ENCODE measurements at places on chromosomes 7 and 10.

DNA sequence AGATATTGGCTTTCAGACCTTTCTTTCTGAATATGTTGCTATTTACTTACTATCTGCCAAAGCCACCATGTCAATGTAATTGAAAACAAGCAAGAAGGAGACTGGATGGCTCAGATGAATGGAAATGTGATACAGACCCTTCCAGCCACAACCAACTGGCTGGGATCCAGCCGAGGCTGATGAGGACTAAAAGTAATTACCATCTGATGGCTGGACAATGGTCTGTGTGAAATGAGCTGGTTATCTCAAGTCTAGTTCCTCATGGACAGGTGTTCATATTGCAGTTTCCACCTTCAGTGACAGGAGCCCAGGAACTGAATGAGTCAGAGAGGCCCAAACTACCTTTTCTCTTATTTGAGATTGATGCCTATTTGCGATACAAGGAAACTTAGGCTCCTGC is 267.5 kb downstream of the GATA3 start:
- no peak for DNase-seq

- DNase-seq: no peak
Measured at GRCh38 chr7:120462991-120463390, 190.0 kb downstream of the KCND2 start.

DNA sequence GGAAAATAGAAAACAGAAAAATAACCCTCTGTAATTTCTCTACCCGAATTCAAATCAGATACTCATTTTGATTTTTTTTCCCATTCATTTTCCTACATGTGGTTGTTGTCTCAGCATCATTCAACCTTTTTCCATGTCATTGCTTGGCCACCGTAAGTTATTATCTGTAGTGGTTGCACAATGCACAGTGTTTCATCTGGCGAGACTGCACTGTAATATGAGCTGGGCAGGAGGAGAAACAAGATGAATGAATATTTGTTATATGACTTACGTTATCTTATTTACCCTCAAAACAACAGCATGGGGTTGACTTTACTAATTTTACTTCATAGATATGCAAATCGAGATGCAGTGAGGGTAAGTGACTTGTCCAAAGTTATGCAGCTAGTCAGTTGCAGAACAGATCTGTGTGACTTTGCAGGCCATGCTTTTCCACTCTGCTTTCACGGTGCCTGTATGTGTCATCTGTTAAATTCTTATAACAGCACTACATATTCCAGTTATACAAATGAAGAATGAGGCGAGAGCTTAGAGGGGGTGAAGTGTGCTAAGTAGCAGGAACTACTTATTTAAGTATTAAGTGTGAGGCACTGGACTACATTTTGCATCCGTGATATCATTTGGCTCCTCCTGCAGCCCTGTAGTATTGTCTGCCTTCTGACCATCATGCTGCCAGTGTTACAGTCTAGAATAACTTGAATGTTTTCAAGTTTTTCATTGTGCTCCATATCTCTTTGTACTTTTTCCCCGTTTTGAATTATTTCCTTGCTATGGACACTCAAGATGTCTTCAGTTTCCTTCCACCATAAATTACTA is 56.7 kb downstream of the ZMYND11 start:
- no peak for DNase-seq

DNA sequence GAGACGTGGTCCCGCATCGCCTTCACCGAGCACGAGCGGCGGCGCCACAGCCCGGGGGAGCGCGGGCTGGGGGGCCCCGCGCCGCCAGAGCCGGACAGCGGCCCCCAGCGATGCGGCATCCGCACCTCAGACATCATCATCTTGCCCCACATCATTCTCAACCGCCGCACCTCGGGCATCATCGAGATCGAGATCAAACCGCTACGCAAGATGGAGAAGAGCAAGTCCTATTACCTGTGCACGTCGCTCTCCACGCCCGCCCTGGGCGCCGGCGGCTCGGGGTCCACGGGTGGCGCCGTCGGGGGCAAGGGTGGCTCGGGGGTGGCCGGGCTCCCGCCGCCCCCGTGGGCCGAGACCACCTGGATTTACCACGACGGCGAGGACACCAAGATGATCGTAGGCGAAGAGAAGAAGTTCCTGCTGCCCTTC is 737 bp downstream of the CNNM2 start:
- peak; percentile 20 for DNase-seq

GRCh38 chr10:75011221-75011620 is 100.2 kb upstream of the SAMD8 start:
- no peak for DNase-seq

GRCh38 chr10:93993782-93994437 is at the start of gene PLCE1:
Gene PLCE1, plus strand, starts transcription at chr10:93993931. Its CDS starts 37,116 bp downstream, at chr10:94031047.
- peak; percentile 82 for DNase-seq

- peak; percentile 66 for DNase-seq
Measured at GRCh38 chr10:103276896-103277712, at the start of gene INA. Gene INA, plus strand, starts transcription at chr10:103277138. Its CDS starts 74 bp downstream, at chr10:103277212.

DNA sequence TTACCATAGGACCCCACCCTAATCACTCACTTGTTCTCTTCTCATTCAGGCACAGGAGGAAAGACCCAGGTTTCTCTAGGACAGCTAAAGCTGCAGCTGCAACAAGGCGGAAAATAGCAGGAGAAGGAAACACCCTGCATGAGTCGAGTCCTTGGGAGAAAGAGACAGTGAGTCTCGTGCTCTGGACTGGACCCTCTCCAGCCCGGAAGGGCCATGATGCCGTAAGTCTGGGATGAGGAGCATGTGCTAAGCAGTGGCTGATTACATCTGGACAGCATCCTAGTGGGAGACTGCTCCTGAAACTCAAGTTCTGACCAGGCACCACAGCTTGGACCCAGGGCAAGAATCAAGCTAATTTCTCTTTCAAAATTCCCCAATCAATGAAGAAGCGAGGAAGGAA is 39.4 kb downstream of the FBXW4 start:
- DNase-seq: no peak

GRCh38 chr7:141359740-141360415 is 191.3 kb upstream of the AGK start:
- DNase-seq: no peak

DNA sequence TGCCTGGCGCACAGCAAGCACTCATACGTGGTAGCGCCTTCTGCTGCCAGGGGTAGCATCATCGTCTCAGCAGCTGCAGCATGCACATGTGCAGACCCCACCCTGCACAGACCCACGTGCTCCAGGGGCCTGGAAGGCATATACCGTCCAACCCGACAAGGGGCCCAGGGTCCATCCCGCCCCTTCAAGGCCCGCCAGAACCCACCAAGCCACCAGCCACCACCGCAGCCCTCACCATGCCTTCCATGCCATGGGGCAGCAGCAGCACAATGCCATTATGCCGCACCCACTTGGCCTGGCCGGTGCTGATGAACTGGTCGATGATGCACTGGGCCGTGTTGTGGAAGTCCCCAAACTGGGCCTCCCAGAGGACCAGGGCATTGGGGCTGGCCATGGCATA is 22.7 kb downstream of the OGDHL start:
- DNase-seq: no peak

GRCh38 chr7:128120976-128121490 is 89.8 kb upstream of the LRRC4 start:
- DNase-seq: no peak

DNA sequence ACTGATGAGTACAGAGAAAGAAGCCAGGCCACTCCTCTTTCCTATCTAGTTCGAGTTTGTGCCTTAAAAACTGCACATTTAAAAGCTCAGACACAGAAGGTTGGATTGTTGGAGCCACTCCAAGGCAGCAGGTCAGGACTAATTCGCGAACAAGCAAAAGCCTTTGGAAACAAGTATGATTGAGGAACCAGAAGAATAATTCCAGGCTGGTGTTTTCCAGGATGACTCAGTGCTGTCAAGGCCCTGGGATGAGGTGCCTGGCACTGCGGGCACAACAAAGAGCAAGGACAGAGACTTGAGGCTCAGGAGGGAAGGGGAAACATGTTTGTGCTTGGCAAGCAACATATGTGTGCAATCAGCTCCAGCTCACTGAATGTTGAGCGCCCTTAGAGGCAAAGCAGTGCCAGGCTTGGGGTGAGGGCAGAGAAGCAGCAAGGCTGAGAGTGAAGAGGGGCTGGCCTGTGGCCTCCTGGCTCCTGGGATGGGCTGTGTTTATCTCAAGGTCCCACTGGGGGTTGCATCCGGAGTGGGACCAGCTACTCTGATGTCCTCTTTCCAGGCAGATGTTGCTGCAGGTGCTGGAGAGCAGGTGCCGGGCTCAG is 44.1 kb downstream of the VSTM4 start:
- peak; percentile 28 for DNase-seq

GRCh38 chr10:107565014-107565413 is 400.5 kb upstream of the SORCS1 start:
- no peak for DNase-seq

- DNase-seq: no peak
Measured at GRCh38 chr10:30176776-30177533, 117.6 kb upstream of the JCAD start.

- no peak for DNase-seq
Measured at GRCh38 chr10:88841316-88842111, 10.1 kb downstream of the ANKRD22 start.

- DNase-seq: no peak
Measured at GRCh38 chr7:12440229-12440628, 36.6 kb upstream of the VWDE start.

All from kidney (tissue), 22 donors.